Upper lobe of left lung (tissue), 6 donors: ENCODE measurements at places on chromosomes 11 and 22. TPM values are rescaled to one million over a fixed set of nuclear protein-coding genes. Genes with fewer than 3 reads are reported as not detected.
A peak's percentile ranks its signal among the peaks of the same experiment; 100 is the strongest.

GRCh38 chr11:117022526-117022925 is 75.7 kb downstream of the SIK3 start:
- DNase-seq: no peak

DNA sequence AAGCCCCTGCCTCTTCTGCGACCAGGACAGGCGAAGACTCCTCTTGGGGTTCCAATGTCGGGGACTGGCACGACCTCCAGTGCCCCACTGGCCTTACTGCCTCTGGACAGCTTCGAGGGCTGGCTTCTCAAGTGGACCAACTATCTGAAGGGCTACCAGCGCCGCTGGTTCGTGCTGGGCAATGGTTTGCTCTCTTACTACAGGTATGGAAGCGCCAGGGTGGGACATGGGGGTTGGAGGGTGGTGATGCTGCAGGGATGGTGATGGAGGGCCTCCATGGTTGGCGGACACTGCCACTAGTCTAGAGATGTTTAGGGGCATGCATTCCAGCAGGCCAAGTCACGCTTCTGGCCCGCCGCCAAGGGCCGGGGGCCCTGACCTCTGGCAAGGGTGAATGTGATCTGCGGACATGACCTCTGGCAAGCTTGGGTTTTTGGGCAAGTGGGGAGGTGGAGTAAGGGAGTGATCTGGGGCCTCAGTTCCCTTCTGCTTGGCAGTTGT is 727 bp downstream of the OSBP2 start:
- peak; percentile 85 for DNase-seq

FAT3 gene
- 2.7 TPM for total RNA-seq

GRCh38 chr22:27206374-27207133 is 549.2 kb downstream of the MIAT start:
- no peak for DNase-seq

DNA sequence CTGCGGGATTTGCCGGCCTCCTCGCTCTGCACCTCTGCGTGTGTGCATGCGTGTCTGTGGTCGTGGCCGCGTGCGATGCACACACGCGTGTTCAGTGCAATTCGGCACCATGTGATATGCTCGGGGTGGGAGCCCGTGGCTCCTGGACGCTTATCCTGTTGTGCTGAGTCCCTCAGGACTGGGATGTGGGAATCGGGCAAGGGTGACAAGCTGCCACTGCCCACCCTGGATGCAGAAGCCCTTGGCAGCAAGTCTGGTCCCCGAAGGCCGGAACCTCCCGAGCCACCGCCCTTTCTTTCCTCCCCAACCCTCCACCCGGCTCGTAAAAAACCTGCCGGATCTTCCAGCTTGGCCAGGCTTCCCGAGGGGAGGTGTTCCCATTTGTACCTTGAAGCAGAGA is 128.2 kb downstream of the PHF21B start:
- no peak for DNase-seq

RPS6KB2 gene
- total RNA-seq: 51.9 TPM
